NCI-H2081 treated with DMSO at 0.1 percent for 48 hours (cell line): ENCODE measurements at places on chromosomes 7 and 10.

- DNase-seq: no peak
These were observed 377.1 kb downstream of the HPSE2 start for GRCh38 chr10:98858525-98858924.

DNA sequence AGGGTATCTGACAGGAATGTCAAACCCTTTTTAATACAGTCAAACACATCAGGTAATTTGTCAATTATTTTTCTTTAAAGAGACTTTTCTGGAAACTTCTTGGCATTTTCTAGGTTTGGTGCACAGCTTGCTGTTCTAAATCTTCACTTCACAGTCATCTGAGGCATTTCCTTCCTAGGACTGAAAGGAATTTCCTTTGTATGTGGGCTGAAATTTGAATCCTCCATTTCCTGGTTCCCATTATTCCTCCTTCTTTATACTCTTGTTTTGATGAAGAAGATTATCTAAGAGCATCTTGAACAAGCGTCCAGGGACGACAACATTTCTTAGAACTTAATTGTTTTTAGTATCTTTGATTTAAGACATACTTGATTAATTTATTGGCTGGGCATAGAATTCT is 24.9 kb downstream of the CALD1 start:
- no peak for DNase-seq

GRCh38 chr10:131870831-131871672 is 29.8 kb upstream of the PPP2R2D start:
- DNase-seq: no peak

DNA sequence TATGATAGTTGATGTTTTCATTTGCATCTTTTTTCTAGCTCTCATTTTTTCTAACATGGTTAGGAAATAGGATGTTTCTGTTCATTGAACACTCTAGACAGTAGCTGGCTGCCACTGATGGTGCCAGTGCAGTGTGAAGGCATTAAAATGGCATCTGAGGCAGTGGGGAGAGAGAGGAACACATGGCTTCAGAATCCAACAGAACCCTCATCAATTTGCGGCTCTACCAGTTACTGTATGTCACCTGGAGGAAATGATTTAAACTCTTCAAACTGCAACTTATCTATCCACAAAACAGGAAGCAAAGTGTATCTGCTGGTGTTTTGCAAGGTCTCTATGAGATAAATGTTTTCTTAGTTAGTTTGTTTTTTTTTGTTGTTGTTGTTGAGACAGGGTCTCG is 305.2 kb upstream of the PRKCQ start:
- no peak for DNase-seq

- no peak for DNase-seq
These were observed 107.6 kb downstream of the SEMA3E start for GRCh38 chr7:83541187-83541960.

- DNase-seq: no peak
These were observed 7.8 kb upstream of the ADCY1 start for GRCh38 chr7:45566386-45566785.

DNA sequence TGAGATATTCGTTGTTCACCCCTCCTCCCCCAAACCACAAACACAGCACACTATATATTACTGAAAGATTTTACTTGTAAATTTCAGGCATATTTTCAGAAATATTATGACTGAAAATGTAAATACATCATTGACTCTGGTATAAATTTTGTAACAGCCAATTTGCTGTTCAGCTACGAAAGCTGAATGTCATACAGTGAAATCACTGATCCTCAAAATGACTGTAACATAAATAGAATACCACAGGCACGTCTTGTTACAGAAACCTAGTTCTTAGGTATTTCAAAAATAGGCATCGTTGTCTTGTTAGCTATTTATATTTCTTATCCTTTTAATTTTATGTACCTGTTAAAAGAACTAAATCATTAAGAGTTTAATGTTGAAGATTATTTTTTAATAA is 15.1 kb downstream of the TRUB1 start:
- no peak for DNase-seq

DNA sequence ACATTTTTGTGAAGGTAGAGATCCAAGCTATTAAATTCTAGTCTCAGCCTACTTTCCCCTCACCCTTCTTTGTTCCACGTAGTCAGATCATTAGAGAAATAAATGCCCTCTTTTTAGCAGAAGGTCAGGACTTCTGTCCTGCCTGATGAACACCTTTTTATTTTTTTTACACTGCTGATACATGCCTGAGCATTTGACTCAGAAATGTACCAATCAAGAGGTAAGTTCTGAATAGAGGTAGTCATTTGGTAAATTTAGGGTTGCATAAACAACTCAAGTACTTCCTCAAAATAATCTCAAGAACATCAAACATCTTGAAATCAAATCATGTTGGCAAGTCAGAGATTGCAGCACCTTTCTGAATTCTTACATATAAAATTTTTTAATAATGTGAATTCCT is 133.7 kb downstream of the MYO3A start:
- no peak for DNase-seq

DNA sequence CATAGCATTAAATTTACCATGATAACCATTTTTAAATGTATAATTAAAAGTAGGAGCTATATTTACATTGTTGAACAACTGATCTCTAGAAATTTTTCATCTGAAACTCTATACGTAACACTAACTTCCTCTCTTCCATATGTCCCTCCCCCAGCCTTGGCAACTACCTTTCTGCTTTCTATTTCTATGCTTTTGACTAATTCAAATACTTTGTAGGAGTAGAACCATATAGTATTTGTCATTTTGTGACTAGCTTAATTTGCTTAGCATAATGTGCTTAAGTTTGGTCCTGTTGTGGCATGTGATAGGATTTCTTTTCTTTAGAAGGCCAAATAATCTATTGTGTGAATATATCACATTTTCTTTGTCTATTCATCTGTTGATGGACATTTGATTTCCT is 225.3 kb upstream of the POT1 start:
- DNase-seq: no peak

DNA sequence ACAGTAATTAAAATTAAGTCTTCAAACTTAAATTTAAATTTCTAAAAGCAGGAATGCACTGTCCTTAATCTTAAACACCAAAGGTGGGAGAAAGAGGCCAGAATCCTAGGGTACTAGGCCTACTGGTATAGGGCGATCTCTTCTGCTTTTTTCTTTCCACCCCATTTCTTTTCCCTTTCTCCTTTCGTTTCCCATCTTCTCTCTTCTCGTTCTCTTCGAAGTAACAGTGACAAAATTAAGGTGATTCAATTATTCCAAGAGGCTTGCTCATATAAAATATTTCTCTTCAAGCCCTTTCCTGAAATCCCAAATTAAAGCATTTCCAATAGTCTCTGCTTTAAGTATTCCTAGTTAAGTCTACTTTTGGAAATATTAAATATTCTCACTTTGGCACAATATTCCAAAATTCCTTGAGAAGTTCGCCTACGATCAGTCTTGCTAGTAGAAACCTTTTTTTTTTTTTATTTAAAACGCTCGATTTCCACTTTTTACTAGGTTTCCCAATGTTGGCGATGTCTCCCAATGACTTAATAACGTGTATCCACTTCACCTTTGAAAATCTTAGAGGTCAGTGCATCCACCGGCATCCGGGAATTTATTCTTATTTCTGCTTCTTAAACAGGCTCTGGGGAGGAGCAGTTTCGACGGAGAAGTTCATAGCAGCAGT is 765 bp upstream of the LCOR start:
- no peak for DNase-seq

GRCh38 chr10:26837139-26837538 is 23.6 kb downstream of the ABI1 start:
- no peak for DNase-seq

GRCh38 chr7:128352153-128352537 is 8.4 kb upstream of the RBM28 start:
- no peak for DNase-seq

- no peak for DNase-seq
These were observed 349.9 kb upstream of the NFE2L3 start for GRCh38 chr7:25802057-25802456.

DNA sequence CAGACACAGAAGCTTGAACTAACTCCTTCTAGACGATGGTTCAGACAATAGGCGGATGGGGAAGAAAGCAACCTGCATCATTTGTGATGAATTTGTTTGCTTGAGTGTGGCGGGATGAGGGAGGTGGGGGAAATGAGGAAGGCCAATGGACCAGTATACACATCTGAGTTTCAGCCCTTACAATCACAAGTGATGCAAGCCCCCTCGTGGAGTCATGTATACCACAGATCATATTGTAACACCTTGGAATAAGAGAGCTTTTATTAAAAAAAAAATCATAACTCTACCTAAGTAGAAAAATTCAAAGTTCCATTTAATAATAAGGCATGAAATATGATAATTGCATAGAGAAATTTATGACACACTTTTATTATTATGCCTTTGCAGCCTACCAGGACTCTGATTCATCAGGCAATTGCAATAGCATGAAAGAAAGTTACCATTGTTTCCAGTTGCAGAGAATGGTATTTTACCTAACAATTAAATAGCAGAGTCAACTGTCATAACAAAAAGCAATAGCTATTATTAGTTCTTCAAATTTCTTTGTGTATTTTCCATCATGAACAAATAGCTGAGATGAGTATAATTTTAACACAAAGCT is 230.2 kb upstream of the AKR1E2 start:
- DNase-seq: no peak

DNA sequence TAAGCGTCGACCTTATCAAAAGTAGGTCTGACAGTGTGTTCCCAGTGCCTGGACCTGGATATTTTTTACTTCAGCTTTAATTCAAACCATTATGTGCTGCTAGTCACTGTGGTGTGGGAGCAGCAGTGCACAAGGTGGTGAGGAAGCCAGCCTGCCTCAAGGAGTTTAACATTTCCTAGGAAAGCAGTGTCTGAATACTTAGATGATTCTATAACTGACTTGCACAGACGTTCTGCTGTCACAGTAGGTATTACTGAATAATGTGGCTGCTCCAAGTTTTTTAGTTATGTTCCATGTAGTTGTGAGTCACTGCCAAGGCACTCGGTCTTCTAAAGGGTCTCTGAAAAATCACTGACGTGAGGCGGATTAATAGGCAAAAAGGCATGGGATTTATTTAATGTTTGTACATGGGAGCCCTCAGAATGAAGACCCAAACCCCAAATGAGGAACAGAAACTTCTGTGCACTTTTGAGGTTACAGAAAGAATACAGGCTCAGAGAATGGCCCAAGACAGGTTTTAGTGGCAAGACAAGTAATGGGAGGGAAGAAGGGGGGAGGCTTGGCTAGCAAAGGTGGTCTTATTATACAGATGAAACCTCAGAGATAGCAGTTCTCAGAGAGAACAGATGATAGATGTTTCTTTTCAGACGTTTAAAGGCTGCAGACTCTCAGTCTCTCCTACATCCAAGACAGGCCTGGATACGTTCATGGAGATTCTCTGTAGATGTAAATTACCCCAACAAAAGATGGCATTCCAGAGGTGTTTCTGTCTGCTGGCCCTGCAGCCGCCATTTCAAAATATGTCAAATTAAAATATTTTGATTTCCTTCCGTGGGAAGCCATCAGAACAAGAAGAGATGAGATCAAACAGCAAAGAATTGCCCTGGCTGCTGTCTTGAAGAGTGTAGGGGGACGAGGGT is 209.3 kb downstream of the SDK1 start:
- DNase-seq: no peak

DNA sequence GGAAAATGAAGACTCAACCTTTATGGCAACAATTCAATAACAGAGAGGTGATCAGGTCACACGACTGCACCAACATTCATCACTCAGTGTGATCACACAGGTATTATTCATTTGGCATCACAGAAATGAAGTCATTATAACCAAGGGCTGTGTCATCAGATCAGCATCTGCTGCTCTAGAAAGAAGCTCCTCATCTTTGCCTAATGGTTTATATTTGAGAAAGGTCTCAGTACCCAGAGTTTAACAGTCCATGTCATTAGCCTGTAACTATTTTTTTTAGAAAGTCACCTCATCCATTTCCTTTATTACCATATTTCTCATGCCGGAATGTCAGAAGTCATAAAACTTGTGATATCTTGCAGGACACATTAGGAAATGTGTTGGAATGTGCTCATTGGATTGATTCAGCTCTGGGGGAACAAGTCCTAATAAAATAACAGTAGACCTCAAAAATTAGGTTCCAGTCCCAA is 45.1 kb upstream of the PRKG1 start:
- DNase-seq: no peak

DNA sequence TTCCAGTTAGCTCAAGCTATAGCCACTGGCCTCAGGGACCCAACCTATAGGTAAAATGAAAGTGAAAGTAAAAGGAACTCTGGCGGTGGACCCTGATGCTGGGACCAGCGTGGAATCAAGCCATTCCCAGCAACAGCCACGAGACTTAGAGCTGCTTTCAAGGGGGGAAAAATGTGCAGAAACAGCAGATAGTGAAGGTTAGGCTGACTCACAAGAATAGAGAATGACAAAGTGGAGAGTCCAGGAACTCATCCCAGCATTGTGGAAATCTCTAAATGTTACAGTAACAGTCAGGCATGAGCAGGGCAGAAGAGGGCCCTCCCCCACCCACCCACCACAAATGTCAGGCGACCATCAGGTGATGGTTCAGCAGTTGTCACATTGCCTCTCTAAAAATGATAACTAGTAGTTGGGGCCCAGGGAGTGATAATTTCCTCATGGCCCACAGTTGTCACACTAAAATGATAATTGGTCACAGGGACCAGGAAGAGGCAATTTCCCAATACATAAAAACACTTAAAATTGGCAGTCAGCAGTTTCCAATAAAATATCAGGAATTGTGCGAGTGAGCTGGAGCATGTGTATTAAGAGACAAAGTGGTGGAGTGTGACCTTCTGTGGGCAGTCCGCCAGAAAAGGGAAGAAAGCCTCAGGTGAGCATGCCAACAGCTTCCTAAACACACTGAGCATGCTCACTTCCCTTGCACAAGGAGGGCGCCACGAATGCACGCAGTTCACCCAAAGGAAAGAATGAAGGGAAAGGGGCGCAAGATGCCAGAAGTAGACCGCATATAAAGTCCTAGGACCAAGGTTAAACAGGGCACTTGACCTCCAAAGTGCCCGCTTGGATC is 129.8 kb upstream of the PPP1R3A start:
- DNase-seq: no peak

DNA sequence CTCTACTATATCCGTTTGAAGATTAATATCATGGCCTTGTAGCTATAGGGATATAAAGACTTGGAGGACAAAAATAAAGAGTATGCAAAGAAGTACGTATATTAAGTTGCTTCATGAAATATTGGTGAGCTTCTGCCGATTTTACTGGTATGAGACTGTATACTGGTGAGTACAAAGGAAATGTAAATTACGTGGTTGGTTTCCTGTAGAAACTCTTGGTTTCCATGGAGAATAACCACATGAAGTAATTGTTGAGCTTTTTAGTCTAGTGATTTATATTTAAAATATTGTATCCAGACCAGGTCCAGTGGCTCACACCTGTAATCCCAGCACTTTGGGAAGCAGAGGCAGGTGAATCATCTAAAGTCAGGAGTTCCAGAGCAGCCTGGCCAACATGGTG is 32.2 kb upstream of the GLI3 start:
- no peak for DNase-seq

DNA sequence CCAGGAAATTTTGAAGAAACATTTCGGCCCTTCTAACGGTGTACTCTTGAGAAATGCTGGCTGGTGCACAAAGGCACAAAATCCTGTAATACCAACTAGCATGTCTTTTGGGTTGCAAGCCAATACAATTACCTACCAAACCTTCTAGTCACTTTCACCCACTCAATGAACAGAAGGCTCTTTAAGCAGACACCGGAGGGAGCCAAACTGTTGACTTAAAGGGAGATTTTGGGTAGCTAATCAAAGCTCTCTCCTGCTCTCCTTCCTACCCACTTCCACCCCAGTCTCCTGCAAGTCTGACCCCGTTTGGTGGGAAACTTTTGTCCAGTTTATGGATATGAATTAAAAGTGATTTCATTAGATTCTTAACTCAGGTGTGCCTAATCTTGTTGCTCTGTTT is 24.0 kb downstream of the GRM3 start:
- DNase-seq: peak; percentile 11
